ENCODE measurements at places on chromosomes 5 and 9.

DNA sequence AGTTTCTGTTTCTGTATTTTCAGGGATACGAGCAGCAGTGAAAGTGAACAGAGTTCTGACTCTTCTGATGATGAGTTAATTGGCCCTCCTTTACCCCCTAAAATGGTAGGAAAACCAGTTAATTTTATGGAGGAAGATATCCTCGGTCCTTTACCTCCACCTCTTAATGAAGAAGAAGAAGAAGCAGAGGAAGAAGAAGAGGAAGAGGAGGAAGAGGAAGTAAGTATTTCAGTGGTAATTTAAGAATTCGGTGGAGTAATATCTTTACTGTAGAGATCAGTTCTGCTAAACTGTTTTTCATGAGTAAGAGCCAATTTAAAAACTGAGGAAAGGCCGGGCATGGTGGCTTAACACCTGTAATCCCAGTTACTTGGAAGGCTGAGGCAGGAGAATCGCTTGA is 17.2 kb downstream of the WDR70 start:
- DNase-seq: no peak

DNA sequence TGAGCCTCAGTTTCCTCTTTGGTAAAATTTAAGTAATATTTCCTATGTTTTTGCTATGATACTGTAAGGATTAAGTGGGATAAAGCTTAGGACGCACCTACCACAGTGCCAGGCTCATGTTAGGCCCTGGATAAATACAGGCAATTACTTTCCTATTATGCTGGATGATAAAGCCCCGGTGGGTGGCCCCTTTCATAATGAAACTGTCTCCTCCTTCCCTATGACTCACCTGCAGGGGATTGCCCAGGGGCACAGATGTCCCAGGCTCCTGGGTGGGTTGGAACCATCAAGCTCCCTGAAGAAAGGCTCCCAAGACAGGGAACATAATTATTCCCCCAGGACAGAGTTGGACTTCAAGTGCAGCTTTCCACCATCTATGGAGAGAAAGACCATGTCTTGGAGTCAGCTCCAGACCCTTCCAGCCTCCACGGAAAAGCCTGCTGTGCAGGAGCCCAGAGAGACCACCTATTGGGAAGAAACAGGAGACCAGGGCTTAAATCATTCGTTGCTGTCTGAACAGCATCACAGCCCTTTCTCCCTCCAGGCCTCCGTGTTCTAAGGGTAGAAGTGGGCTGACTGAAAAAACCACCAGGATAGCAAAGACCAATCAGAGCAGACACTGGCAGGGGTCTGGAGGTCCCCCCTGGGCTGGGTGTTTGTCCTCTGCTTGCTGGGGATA is 43.2 kb upstream of the FOXE1 start:
- no peak for DNase-seq

- no peak for DNase-seq
These were observed 20.2 kb downstream of the SEC16A start for GRCh38 chr9:136462664-136463063.

GRCh38 chr9:19036611-19037010 is 3.6 kb upstream of the SAXO1 start:
- no peak for DNase-seq

DNA sequence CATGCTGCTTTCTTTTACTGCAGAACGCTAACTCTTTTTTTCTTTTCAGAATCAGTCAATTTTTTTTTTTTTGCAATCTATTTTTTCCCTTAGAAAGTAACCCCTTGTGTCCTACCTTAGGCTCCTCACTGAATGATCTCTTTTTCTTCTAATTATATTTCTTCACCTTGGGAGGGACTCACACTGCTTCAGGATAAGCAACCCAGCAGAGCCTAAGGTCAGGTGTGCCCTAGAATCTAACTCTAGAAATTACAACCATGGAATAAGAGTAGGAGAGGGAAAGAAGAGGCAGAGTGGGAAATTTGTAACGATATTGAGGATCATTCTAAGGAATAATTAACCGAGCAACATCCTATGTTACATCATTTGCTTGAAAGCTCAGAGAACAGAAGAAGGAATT is 564.0 kb upstream of the MEF2C start:
- DNase-seq: no peak

DNA sequence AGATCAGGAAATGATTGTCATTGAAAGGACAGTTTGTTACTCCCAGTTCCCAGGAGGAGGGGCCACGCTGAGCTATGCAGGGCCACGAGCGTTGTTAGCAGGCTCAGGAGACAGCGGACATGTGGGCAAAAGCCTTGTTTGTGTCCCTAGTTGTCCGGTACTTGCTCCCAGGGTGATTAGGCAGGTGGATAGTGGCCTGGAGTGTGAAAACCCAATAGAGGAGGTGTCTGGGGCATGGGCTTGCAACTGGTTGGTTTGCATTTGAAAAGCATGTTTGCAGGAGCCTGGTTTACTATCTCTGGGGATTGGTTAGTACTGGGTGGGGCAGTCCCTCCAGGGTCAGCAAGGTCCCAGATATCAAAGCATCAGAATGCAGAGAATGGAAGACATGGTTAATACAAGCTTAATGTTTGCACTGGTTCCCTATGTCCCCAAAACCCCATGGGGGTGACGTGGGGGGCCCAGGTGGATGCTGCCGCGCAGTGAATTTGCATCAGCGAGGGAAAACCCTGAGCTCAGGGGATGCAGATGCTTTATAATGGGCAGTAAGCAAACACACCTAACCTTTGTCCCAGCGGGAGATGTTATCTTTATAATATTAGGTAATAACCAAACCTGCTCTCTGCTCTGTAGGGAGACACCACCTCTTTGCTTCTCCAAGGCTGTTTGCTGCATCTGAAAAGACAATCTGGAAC is 39.7 kb downstream of the ROPN1L start:
- DNase-seq: no peak

DNA sequence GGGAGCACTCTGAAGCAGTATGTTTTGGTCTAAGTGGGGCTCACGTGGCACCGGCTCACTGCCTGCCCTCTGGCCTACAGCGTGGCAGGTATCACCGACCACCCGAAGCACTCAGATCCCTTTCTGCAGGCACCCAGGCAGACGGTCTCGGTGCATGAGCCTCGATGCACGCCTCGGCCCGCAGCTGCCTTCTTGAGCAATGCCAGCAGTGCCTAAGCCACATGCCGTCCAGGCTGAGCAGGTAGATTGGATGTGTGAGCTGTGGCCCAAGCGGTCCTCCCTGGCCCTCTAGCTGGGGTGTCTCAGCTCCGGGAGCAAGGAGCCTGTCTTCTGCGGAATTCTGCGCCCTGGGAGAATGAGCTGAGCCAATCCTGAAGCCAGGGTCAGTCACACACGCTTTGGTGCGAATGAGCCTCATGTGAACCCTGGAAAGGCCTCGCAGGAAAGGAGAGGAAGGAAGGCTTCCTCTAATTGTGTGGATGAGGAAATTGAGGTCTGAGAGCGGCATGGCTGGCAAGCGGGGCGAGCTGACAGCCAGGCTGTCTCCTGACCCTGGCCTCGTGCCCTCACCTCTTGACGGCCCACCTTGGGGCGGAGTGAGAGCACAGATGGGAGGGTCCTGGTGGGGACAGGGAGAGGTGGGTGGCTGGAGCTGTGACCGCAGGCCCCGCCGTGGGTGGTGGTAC is 14.4 kb downstream of the RXRA start:
- no peak for DNase-seq

GRCh38 chr9:130149654-130150286 is 22.4 kb upstream of the NCS1 start:
- no peak for DNase-seq

- no peak for DNase-seq
These were observed 4.3 kb downstream of the LCP2 start for GRCh38 chr5:170293273-170293672.

DNA sequence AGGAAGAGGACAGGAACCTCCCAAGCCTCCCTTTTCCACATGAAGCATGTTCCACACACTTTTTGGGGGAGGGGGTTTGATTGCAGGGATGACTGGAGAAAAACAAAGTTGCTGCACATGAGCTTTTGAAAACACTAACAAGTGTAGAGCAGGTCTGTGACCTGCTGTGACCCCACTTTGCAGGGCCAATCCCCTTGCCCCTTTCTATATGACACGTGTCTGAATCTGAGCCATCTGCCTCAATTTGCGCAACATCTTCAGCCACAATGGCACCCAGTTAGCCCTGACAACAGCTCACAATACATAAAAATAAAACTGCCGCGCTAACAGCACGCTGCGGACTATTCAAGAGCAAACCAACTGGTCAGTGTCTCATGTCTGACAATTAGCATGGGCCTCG is 227.8 kb upstream of the TBCA start:
- DNase-seq: peak; percentile 63

- no peak for DNase-seq
These were observed 68.9 kb upstream of the EQTN start for GRCh38 chr9:27365707-27366376.

DNA sequence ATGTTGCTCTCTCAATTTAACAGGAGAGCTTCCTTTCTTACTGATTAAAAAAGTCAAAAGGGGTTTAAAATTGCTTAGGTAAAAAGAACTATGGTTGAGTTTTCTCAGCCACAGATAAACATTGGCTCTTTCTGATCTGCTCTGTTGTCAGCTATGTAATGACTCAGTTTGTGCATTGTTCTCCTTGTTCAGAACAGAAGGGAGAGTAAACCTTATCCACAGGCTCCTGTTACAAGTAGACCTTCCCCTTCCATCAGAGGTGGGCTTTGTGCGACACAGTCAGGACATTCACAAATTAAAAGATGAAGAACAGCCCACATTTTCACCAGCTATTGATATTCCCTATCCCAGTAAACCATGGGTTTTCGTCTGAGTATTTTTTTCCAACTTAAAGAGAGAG is 236.3 kb upstream of the SEMA6A start:
- DNase-seq: no peak

- no peak for DNase-seq
These were observed 134.6 kb downstream of the OLFM1 start for GRCh38 chr9:135221951-135222631.

DNA sequence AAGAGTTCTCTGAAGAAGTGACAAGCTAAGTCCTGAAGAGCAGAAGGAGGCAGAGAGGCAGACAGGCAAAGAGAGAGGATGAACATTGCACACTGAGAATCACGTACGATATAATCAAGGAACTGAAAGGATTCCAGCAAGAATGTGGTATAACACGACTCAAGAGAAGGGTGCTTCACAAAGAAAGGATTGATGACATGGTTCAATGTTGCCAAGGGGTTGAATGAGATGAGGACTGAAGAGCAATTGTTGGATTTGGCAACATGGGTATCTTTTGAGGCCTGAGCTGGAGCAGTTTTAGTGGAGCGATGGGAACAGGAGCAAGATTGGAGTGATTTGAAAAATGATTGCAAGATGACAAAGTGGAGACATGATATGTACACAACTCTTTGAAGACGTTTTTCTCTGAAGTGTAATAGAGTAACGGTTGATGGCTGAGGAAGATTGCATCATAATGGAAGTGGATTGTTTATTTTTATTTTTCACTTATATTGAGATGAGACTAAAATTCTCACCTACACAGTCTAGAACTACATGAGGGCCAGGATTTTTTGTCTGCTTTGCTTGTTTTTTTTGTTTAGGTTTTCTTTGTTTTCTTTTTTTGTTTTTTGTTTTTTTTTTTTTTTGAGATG is 1049.9 kb upstream of the WWC1 start:
- DNase-seq: no peak

DNA sequence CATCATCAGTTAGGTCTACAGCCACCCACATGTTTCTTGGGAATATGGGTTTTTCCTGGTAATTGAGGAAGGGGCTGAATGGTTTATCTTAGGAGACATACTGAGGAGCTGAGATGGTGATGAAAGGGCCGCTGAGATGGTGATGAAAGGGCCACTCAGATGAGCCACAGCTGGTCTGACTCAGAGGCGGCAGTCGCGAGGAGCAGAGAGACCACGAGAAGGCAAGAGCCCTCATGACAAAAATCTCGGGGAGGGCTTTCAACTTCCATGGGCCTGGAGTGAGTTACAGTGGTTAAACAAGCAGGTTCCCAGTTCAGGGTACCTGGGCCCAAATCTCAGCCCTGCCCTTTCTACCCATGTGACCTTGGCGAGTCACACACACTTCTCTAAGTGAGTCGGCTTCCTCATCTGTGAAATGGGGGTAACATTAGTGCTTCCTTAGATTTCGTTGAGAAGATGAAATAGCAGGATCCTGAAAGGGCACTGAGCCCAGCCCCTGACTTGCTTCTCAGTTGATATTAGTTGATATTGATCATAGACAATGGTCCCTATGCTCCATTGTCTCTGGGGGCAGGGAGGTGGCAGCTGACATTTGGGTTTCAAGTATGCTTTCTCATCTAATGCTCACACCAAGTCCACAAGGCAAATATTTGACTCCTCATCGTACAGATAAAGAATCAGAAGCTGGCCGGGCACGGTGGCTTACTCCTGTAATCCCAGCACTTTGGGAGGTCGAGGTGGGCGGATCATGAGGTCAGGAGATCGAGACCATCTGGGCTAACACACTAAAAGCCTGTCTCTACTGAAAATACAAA is 169.5 kb downstream of the RGS3 start:
- DNase-seq: no peak

DNA sequence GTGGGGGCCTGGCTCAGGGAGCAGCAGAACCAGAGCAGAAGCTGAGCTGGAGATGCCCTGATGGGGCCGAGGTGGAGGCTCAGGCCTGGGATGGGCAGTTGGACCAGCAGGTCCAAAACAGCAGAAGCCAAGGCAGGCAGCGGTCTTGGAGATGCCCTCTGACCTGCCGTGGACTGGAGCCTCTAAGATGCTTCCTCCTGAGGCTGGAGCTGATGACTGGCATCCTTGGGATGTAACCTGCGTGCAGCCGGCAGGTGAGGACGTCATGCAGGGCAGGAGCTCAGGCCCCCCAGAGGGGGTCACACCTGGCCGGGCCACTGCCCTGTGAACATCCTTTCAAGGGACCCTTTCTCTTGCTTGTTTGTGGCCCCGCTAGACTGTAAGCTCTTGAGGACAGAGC is 162.0 kb downstream of the RGS3 start:
- no peak for DNase-seq

DNA sequence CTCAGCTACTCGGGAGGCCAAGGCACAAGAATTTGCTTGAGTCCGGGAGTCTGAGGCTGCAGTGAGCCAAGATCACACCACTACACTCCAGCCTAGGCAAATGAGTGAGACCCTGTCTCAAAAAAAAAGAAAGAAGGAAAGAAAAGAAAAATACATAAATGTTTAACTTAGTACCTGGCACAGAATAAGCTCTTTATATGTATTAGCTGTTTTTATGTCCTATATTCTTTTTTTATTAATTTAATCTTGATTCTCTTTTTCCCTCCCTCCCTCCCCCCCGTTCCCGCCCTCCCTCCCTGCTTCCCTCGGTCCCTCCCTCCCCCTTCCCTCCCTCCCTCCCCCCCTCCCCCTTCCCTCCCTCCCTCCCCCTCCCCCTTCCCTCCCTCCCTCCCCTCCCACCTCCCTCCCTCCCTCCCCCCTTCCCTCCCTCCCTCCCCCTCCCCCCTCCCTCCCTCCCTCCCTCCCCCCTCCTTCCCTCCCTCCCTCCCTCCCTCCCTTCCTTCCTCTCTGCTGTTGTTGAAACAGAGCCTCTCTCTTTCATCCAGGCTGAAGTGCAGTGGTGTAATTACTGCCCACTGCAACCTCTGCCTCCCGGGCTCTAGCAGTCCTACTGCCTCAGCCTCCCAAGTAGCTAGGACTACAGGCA is 135.8 kb upstream of the GRHPR start:
- no peak for DNase-seq

- DNase-seq: no peak
These were observed 292.4 kb upstream of the ACO1 start for GRCh38 chr9:32092031-32092430.

- DNase-seq: no peak
These were observed 37.6 kb upstream of the STX17 start for GRCh38 chr9:99868845-99869244.

GRCh38 chr9:125593581-125594222 is 113.3 kb downstream of the MAPKAP1 start:
- DNase-seq: no peak

GRCh38 chr5:37090781-37091180 is 158.4 kb downstream of the CPLANE1 start:
- no peak for DNase-seq

GRCh38 chr5:102138243-102138653 is 157.8 kb downstream of the SLCO4C1 start:
- no peak for DNase-seq
